ENCODE measurements at places on chromosomes 2 and 18.

GRCh38 chr2:236252602-236253001, 11.6 kb downstream of the ASB18 start:
- no peak for DNase-seq

DNA sequence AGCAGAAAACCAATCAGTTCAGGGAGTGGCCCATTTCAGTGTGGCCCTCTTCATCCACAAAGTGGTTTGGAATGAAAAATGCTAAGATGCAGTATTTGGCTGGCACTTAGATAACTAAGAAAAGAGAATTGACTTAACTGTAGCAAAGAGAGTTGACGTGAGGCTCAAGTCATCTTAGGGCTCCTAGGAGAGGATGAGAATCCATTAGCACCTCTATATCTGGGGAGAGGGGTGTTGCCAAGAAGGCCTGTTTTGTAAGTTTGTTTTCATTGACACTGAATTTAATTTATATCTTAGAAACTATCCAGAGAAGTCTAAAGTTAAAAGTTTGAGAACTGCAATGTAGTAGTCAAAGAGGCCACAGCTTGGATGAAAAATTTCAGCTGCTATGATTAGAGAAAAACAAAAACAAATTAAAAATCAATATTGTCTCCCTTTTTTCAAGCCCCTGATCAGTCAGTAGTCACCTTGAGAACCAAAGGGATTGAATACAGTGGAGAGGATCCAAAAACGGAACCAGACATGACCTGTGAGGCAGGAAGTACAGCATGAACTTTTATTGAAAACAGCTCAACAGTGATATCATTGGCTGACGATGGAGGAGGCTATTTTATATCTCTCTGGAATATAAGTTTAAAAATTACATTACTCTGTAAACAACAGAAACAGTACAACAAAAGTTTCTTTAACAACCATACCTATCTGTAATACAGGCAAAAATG, 52.7 kb downstream of the PHLPP1 start:
- DNase-seq, result no peak

GRCh38 chr18:62772860-62773584, 57.7 kb downstream of the PHLPP1 start:
- DNase-seq, result no peak

DNA sequence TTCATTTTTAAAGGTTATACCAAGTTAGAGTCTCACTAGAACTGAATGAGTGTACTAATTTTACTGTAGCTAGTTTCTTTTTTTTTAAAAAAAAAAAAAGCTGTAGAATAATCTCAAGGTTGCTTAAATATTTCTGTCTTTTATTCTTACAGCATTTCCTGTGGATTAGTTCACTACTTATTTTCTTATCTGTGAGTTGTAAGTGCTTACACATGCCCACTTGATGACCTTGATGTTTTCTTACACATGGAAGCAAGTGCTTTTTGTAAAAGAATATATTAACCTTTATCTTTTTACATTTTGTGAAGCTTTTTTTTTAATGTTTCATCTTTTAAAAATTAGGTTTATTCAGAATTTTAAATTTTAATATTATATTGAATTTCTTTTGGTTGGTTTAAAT, 57.8 kb downstream of the MSH2 start:
- no peak for DNase-seq

GRCh38 chr2:85915606-85916303, 27.0 kb upstream of the ST3GAL5 start:
- DNase-seq, result no peak

GRCh38 chr2:12685145-12685544, 31.6 kb upstream of the TRIB2 start:
- no peak for DNase-seq

DNA sequence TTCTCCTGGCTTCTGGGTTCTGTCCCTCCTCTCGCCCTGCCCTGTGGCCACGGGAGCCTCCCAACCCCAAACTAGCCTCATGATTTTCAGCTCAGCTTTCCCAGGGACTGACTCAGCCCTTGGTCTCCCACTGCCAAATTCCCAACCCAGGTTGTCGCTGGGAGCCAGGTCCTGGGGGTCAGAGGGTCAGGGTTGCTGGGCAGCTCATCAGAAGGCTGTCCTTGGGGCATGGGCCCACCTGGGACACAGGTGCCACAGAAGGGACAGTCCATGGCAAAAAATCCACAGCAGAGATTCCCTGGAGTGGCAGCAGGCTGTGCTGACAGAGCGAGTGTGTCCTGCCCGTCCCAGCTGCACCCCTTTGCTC, 180.4 kb downstream of the TWIST2 start:
- no peak for DNase-seq

DNA sequence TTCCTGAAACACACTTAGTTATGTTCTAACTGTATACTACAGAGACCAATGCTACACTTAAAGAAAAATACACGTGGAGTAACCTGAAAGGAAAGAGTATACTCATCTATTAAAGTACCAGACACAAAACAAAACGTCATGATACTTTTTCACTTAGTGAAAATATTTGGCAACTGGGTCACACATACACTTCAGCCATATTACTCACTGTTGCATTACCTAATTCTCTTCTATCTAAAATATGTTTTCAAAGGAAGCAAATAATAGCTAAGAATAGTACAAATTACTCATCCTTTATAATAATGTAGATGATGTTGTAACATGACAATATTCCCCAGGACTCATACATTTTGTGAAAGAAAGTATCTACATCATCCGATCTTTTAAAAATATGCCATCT, 76.5 kb upstream of the EPB41L3 start:
- DNase-seq, result no peak

- DNase-seq, result no peak
These were observed 265.1 kb downstream of the SH3BP4 start for GRCh38 chr2:235216901-235217300.

Data from stimulated activated CD4-positive, alpha-beta T cell treated with anti-CD3 and anti-CD28 coated beads, TNF-alpha, amount 100 ng/mL, for 1 hour (primary cell).